NCI-H526 (cell line): ENCODE measurements at places on chromosomes 11 and 22.

DNA sequence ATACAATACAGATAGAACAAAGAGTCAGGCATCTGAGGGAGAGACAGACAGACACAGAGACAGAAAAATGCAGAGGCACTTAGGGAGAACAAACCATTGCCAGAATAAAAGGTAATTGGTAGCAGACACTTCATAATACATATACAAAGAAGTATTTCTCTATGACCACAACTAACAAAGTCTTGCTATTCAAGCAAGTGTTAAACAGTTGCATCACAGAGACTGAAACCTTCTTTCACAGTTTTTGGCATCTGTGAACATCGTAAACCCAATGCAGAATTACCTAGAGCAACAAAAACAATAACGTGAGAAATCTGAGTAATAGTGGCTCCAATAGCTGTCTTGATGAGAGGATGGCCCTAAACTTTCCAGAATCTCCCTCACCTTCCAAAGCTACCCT lies 116.4 kb downstream of the BLID start:
- DNase-seq = no peak

- DNase-seq = no peak
Measured at GRCh38 chr11:44823868-44824267, 97.1 kb downstream of the TSPAN18 start.

- DNase-seq = no peak
Measured at GRCh38 chr11:94011478-94011877, 9.7 kb upstream of the HEPHL1 start.

DNA sequence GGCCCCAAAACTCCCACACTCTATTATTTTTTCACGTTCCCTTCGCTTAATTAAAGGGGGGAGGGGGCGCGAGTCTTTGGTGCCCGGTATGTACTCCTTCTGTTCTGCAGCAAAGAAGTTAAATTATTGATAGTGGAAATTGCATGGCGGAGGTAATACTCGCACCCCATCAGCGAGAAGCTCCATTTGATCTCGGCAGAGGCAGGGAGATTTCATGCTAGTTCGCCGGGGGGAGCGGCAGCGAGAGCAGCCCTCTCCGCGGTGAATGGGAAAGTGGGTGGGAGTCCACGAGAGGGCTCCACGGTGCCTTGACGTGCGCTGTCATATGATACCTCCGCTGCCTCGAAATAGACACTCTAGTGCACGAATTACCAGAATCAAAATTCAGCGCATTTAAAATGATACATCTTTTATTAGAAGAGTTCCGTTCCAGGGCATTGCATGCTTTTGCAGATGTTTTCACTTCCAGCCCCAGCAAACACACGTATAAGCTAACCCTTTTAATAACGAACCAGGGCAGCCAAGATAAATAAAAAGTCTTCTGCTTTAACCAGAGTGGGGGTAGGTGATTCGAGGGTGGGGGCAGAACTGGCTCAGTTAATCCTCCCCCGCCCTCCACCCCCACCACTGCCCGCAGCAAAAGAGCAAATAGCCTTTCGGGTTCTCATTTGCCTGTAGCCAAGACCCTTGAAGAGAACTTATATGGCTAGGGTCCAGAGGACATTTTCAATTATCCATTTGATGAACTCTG lies 1.3 kb upstream of the BDNF start:
- no peak for DNase-seq

- DNase-seq = no peak
Measured at GRCh38 chr22:22130953-22131608, 113.5 kb upstream of the VPREB1 start.

GRCh38 chr11:32109138-32109537 lies 18.3 kb downstream of the RCN1 start:
- DNase-seq = no peak

DNA sequence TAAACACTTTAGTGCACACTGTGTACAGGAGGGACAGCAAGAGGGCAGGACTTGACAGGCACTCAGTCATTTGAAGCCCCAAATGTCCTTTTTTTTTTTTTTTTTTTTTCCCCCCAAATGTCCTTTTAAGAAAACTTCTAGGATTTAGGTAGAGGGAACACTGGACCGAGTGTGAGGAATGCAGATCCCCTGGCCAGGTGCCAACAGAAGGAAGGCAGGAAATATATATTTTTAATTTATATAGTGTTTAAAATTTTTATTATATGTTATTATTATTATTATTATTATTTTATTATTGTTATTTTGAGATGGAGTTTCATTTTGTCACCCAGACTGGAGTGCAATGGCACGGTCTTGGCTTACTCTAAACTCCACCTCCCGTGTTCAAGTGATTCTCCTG lies 35.5 kb downstream of the ARHGAP8 start:
- DNase-seq = no peak

DNA sequence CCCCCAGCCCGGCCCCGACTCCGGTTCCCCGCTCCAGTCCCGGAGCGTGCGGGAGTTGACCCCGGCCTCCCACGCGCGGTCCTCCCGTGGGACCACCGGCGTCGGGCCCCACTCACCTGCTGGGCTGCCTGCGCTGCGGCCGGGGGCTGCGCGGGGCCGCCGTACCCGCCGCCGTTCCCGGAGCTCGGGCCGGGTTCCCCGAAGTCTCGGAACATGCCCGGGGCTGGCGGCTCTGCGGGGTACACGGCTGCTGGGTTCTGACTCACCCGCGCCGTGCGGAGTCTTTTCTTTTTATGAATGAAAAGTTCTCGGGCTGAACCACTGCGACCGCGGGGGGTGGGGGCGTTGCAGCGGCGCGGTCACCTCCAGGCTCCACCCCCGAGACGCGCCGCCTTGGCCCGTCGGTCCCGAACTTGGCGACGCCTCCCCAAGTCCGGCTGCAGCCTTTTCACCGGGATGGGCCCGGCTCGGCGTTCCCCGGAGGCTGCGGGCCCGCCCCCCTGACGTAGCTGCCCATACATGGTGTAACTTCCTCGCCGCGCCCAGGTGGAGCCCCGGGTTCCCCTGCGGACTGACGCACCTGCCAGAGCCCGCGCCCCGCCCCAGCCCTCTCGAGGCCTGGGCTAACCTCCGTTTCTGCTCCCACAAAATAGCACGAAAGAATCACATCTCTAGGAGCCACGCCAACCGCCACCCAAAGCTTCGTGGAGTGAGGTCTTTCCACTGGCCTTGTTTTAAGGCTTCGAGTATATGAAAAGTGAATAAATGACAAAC lies at the start of gene FOSL1:
Gene FOSL1 (minus strand): TSS at position 264 of the 774 bp plus-strand sequence. CDS start 49 bp downstream, at position 215.
- DNase-seq = peak; percentile 64

DNA sequence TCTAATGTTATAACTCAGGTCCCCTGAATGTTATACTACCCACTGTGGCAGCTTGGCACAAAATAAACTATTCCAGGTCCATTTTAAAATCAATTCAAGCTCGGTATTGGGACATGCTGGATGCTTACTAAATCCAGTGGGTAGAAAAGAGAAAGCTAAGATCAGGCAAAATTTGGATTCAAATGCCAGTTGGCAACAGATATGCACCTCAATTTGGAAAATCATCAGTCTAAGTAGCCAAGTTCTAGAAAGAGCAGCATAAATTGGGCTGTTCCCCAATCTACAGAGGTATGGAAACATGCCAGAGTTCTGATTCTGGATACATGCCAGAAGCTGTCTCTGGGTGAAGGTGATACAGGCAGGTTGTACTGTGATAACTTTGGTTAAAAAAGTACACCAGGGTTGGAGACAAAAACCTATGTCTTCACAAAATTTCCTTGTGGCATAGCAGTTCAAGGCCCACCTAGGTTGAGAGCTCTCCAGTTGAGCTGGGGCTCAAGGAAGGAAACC lies 427.8 kb downstream of the LRRC4C start:
- DNase-seq = no peak

DNA sequence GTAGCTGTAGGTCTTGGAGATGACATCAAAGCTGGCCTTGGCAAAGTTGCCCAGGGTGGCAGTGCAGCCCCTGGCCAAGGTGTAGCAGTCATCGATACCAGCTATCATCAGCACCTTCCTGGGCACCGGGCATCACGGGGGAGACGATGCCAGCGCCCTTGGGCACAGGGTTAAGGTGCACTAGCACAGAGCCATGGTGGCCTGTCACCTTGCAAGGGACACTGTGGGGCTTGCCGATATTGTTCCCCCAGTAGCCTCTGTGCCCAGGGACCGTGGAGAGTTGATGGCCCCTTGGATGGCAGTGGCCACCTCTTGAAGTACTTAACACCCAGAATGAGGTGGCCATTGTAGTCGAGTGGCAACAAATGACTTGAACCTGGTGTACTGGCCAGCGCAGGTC lies 44.4 kb upstream of the FTH1 start:
- no peak for DNase-seq

DNA sequence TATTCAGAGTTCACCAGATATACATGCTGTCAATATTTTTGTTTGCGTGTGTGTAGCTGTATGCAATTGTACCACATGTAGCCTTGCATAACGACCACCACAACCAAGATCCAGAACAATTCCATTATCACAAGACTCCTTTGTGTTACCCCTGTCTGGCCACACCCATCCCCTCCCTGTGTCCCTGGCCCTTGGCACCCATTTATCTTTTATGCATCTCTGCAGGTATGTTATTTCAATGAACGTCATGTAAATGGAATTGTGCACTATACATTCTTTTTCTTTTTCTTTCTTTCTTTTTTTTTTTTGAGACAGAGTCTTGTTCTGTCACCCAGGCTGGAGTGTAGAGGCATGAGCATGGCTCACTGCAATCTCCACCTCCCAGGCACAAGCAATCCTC lies 9.7 kb upstream of the PAFAH1B2 start:
- DNase-seq = no peak

GRCh38 chr11:73564903-73565302 lies 33.0 kb downstream of the FAM168A start:
- DNase-seq = no peak

DNA sequence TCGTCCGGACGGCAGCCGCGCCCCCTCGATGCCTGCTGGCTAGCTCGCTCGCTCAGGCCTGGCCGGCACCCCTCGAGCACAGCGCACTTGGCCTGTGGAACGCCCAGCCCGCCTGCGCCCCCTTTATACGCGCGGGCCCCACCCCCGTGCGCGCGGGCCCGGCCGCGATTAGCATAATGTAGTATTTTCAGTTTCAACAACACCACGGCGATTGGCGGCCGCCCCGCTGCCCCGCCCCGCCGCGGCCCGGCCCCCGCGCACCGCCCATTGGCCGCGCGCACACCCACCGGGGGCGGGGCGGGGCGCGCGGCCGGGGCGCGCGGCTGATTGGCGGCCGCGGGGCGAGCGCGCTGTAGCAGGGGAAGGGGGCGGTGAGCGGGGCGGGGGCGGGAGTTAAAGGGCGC lies at the start of gene CDKN1C:
Gene CDKN1C (minus strand): TSS at position 98 of the 404 bp plus-strand sequence. CDS start 319 bp downstream, outside the sequence.
- peak; percentile 95 for DNase-seq

- DNase-seq = no peak
Measured at GRCh38 chr11:15045209-15045608, 28.2 kb upstream of the CALCB start.

GRCh38 chr22:25053153-25053805 lies 100.8 kb downstream of the KIAA1671 start:
- DNase-seq = no peak

DNA sequence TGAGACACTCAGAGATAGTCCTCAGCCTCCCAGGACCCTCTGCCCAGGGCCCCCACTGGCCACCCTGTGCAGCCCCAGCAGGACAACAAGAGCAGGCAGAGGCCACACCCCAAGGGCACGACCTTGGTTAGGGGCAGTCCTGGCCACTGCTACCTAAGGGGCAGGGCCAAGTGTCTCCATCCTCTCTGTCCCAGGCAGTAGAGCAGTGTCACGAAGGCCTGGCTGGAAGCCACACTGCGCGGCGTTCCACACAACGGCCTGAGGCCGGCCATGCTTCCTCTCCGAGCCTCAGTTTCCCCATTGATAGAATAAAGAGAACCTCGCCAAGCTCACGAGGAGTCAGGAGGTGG lies 1074.3 kb downstream of the BRD1 start:
- DNase-seq = no peak

- peak; percentile 22 for DNase-seq
Measured at GRCh38 chr22:41535244-41535643, 9.0 kb downstream of the POLR3H start.

- DNase-seq = no peak
Measured at GRCh38 chr11:69173331-69173730, 17.6 kb downstream of the SMIM38 start.

- DNase-seq = peak; percentile 59
Measured at GRCh38 chr11:57763568-57763967, 2.0 kb downstream of the CTNND1 start.

DNA sequence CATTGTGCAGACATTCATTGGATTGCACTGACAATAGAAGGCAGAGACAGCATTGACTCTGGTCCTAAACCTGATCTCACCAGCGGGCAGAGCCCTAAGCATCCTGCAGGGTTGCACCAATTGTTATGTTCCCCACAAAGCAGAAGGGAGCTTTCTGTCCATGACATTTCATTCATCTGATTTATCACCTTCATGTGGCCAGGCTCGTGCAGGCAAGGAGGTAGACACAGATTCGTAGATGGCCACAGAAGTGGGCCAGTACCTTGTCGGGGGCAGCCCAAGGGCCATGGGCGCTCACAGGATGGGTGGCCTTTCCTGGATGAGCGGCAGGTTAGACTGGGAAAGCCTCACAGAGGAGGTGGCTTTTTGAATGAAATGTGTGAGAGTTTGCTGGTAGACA lies 2.9 kb downstream of the TSKU start:
- no peak for DNase-seq
